ENCODE measurements at places on chromosomes 5 and 9.
A peak's percentile ranks its signal among the peaks of the same experiment; 100 is the strongest.

DNA sequence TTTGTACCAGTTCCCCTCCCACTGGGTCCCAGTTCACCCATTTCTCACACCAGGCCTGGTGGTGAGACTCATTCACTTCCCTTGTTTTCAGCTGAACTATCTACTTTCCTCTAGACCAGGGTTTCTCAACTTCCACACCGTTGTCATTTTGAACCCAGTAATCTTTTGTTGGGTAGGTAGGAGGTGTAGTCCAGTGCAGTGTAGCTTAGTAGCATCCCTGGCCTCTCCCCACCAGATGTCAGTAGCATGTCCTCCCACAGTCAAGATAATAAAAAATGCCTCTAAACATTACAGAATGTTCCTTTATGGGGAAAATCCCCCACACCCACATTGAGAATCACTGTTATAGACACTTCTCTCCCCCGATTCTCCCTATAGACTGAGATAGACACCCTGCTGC lies 299.1 kb downstream of the EPB41L4A start:
- DNase-seq = no peak

DNA sequence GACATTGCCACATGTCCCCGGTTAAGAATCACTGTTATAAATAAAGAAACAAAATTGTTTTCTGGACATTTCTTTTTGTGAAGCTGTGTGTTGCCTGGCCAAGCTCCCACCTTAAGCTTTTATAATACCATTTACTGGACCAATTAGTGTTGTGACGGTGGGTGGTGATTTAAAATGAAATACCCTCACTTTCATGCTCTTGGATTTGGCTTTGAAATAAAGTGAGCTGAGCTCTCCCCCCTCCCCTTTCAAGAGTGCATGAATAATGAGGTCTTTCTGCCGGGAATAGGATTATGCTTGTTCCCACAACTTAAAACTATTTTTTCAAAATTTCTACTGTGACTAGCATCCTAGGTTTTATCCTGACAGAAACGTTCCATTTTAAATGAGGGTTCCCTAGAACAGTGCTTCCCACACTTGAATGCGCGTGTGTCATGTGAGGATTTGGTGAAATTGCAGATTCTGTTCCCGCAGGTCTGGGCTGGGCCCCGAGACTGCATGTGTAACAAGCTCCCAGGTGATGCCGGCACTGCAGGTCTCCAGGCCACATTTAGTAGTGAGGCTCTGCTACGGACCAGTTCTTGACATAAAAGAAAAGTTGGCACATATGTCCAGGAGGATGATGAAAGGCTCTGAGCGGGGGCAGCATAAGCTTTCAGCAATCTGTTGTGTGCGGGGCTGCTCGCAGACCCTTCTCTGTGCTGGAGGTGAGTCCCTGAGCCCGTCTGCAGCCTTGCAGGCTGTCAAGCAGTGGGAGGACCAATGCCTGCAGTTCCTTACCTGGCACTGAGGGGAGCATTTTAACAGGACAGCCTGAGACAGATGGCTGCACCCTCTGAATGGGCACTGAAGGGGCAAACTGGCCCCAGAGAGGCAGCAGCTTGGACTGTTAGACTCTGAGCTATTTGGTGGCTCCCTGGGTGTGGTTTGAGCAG lies 24.4 kb downstream of the IQGAP2 start:
- no peak for DNase-seq

GRCh38 chr5:132002757-132003156 lies 8.7 kb downstream of the ACSL6 start:
- DNase-seq = no peak

DNA sequence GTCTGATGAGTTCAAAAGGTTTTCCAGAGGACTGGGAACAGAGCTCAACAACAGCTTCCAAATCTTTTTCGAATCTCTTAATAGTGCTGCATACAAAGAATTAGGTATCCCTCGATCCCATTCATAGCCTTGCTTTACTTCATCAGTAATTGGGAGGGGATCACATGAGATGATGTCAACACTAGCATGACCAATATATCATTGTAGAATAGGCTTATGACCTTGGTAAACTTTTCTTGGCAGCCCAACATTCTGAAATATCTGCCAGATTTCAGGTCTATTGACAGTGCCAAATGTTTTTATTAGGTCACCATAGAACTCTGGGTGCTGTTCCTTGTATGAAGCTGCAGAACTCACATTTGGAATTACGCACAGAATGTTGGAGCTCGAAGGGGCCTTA lies 228.9 kb downstream of the FGF10 start:
- no peak for DNase-seq

- DNase-seq = no peak
These were observed 19.1 kb upstream of the KIF12 start for GRCh38 chr9:114117996-114118830.

DNA sequence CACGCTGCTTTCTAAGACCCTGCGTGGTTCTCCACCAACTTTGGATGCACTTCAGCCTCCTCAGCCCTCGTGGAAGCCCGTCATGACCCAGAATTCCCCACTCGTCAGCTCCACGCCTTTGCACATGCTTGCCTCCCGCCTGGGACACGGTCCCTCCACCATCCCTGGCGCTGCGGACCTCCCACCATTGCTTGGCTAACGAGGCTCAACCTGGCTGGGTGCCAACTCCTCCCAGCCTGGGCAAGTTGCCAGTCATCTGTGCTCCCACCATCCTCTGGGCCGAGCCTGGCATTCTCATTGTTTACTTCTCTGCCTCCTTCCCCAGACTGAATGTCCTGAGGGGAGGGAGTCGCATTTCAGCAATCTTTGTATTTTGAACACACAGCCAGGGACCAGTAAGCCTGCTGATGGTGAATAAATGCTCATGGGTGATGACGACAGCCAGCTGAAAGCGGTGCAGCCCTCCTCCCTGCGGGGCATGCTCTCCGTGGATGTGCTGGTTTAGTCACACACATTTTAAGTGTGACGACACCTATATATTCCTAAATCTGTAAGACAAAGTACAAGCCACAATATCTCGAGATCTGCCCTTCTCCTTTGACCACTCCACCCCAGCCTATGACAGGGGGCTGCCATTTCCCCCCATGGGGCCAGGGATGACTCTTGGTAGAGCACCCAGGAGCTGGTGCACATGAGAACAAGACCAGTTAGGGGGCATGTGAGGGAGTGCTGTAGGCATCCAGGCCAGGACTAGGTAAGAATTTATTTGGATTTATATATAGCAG lies 37.6 kb downstream of the ANKRD33B start:
- DNase-seq = peak; percentile 94

DNA sequence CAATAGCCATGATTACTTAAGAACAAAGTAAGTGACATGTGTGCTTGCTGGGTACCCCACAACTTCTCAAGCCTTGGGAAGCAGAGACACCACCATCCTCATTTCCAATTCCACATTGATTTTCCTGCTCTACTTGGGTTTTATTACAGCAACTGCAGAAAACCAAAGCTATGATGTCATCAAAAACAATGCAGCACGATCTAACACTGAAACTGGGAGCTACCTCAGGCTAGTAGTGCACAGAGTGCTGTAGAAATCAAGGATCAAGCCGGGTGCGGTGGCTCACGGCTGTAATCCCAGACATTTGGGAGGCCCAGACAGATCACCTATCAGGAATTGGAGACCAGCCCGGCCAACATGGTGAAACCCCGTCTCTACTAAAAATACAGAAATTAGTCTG lies 174.4 kb upstream of the MSX2 start:
- no peak for DNase-seq

- DNase-seq = no peak
These were observed 55.3 kb upstream of the SLCO6A1 start for GRCh38 chr5:102554082-102554481.

DNA sequence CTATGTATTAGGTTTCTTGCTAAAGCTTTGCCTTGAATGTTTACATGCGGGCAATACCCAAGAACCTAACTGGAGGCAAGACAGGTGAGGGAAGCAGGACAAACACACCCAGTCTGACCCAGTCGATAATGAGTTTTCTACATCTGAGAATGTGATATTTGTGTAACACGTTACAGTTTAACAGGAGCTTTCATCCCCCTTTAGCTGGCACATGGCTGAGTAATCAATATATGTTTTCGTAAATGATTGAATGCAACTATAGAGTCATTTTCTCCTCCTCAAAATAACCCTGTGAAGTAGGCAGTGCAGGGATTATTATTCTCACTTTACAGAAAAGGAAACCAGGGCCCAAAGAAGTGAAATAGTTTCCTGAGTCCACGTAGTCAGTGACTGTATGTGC lies 84.7 kb upstream of the HTR4 start:
- DNase-seq = no peak

DNA sequence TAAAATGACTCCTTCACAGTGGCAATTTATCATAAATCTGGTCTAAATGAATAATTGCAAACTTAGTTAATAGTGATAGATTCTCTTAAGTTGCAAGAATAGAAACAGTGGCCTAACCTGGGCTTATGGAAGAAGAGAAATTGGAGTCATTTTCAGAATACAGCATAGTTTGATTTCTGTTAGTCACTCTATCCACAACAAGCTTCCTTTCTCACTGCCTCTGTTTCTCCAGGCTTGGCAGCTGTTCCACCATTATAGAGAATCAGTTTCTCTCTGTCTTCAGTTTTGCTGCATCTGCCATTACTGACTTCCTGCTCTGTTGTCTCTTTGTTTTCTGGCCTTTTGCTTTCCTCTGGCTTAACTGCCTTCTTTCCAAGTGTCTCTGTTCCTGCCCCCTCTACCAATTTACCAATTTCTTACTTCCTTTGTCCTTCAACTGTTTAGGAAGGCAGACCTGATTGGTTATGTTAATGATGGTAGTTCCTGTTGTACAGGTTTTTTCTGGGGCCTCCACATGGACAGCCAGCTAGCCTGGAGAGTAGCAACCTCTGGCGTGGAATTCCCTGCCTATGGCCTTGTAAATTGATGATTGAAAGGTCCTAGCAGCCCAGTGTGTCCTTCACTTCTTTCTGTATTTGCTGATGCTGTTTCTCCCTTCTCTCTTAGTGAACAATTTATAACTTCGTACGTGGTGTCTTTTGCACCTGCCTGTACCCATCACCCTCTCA lies 75.9 kb upstream of the RASGRF2 start:
- DNase-seq = no peak

GRCh38 chr5:142783601-142784341 lies 13.6 kb downstream of the ARHGAP26 start:
- no peak for DNase-seq

DNA sequence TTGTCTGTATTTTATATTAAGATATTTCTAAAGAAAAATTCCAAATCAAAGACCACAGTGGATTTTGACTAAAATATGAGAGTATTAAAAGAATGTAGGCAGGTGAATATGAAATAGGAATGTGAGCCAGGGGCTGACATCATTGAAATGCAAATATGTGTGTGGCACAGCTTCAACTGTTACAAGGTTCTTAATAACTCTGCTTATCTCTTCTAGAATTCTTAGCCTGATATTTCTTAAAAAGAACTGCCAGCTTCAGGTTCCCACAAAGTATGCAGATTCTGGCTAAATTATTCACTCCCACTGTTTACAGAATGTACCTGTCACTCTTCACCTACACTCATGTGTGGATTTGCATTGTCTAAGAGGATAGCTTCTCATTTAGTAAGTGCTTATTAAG lies 274.4 kb downstream of the DIRAS2 start:
- DNase-seq = no peak

DNA sequence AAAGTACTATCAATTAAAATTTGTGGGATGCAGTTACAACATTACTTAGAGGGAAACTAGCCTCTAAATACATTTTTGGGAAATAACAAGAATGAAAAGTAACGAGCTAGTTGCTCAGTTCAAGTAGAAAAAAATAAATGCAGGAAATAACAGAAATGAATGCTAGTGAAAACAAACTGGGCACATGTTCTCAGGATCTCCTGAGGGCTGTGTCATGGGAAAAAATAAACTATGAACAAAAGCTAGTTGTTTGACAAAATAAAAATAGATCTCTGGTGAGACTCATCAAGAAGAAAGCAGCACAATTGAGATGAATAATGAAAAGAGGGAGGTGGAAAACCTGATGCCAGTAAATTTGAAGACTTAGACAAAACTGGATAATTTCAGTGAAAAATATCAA lies 16.3 kb downstream of the IDNK start:
- no peak for DNase-seq

GRCh38 chr5:1568201-1568979 lies 44.6 kb upstream of the LPCAT1 start:
- no peak for DNase-seq

- no peak for DNase-seq
These were observed 22.6 kb upstream of the SARDH start for GRCh38 chr9:133760713-133761290.

DNA sequence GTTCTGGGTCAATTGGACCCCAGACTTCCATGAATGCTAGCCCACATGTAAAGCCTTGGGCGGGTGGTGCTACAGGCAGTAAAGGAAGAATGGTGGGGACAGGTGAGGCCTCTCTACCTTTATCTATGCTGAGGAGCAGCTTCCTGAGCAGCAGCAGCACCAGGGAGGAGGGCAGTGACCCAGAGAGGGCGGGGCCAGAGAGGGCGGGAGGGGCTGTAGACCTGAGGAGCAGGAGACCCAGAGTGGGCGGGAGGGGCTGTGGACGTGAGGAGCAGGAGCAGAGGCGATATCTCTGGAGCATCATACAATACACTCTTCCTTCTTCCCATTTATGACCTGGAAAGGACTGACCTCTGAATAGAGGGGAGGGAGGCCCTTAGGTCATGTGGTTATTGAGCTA lies 165.9 kb downstream of the MTRR start:
- no peak for DNase-seq

DNA sequence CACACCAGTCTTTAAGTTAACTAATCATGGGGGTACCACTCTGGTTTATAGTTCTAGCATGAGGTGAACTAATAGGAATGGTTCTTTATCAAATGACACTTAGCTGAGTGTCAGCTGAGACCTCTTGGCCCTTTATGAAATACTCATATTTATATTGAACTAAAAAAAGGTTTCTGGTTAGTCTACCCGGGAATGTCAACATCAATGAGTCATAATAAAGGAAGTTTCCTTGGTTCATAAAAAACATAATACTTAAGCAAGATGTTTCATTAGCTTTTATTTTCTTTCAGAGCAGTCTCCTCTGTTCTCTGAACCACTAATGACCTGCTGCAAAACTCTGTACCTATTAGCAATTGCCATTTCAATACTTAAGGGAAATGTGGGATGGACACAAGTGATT lies 13.7 kb downstream of the DAB2 start:
- DNase-seq = no peak

GRCh38 chr9:73684601-73685000 lies 532.9 kb downstream of the ANXA1 start:
- no peak for DNase-seq

DNA sequence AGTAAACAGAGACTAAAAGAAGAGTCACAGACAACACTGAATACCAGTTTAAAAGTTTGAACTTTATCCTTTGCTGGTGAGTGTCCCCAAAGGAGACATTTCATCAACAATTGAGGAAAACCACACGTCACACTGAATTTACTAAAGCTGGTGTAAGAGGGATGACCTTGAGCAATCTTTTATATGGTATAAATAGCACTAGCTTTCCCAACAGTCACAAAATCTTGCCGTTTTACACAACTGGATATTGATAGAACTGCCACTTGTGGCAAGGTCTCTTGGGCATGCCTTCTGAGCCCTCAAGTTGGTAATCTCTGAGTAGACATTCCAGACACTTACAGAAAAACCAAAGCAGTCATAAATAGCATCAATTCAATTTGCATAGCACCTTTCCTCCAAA lies 311.5 kb upstream of the TARS1 start:
- DNase-seq = no peak
